ENCODE measurements at places on chromosomes 2 and 18.
A peak's percentile ranks its signal among the peaks of the same experiment; 100 is the strongest.

- DNase-seq = no peak
Measured at GRCh38 chr18:40864846-40865245, 1090.2 kb upstream of the PIK3C3 start.

DNA sequence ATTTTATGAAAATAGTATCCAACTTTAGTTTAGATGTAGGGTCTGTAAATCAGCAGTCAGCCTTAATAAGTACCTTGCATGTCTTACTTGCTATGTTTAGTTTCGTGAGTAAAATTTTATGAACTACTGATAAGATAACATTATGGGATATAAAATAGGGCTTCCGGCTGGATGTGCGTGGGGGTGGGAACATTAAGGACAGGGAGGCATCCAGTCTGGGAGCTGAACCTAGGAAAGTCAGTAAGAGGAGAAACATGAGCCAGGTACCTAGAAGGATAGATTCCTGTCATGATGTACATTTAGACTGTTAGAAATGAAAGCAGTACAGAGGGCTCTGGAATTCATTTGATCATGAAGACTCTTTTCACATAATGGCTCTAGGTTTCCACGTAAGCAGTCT is 12.7 kb upstream of the KCNJ13 start:
- DNase-seq = no peak

DNA sequence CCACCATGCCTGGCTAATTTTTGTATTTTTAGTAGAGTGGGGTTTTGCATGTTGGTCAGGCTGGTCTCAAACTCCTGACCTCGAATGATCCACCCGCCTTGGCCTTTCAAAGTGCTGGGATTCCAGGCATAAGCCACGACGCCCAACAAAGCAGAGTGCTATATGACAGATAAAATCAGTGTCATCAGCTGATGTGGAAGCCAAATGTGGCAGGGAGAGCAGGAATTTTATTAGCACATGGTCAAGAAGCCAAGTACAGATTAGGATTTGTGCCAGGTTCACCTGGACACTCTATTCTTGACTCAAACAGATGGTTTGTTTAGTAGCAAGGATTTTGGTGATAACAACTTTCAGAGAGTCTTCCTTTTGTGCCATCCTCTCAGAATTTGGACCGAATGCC is 62.7 kb downstream of the LCLAT1 start:
- no peak for DNase-seq

DNA sequence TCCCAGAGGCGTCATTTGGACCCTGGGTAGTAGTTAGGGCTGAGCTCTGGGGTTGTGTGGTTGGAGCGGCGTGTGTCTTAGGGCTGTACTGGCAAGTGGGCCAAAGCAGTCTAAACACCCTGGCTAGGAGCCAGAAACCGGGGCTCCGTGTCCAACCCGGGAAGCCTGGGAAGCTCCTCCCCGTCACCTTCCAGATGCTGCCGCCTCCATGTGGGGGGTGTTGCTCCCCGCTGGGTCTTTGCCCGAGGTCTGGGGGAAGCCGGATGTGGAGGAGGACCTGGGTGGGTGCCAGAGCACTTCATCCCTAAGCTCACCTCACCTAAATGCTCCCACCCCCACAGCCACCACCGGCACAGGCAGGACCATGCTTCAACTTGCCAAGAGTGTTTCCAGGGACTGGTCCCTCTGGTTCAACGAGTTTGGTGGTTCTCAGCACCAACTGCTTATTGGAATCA is 25.4 kb downstream of the TET3 start:
- no peak for DNase-seq

DNA sequence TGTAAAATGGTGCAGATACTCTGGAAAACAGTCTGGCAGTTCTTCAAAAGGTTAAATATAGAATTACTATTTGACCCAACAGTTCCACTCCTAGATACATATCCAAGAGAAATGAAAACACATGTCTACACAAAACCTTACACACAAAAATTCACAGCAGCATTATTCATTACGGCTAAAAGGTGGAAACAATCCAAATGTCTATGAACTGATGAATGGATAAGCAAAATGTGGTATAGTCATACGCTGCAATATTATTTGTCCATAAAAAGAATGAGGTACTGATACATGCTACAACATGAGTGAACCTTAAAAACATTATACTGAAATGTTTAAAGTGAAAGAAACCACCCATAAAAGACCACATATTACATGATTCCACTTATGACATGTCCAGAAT is 4.0 kb downstream of the CYP27C1 start:
- DNase-seq = no peak

DNA sequence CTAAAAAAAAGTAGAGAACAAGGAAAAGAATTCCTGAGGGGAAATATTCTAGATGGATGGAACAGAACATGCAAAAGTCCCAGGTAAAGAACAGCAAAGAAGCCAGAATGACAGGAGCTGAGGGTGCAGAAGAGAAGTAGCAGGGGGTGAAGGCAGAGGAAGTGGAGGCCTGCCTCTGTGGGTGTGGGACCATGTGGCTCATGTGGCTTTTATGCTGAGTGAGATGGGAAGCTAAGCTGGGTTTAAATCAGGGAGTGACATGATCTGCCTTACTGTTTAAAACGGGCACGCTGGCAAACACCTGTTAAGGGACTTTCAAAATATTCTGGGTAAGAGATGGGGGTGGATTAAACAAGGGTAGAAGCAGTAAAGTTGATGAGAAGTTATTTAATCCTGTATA is 40.0 kb downstream of the GKN2 start:
- peak; percentile 52 for DNase-seq

DNA sequence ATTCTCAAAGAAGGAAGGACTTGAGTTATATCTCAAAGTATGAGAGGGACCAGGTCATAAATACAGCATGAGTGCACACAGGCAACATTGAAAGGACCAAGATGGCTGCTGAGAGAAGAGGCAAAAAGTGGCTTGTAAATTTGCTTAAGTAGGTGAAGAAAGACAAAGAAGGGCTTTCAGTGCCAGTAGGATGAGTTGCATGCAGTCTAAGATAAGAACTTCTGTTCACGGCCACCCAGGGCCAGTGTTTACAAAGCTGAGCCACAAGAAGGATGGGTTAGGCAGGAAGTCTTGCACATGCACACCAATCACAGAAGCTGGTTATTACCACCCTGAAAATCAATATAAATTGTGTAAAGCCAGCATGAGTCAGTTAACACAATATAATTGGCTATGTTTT is 3.1 kb upstream of the ABCB11 start:
- DNase-seq = no peak

- no peak for DNase-seq
Measured at GRCh38 chr2:62611854-62612253, 93.7 kb upstream of the EHBP1 start.

GRCh38 chr2:12587729-12588522 is 128.8 kb upstream of the TRIB2 start:
- peak; percentile 18 for DNase-seq

GRCh38 chr2:157732596-157732995 is 103.9 kb upstream of the ACVR1C start:
- no peak for DNase-seq

DNA sequence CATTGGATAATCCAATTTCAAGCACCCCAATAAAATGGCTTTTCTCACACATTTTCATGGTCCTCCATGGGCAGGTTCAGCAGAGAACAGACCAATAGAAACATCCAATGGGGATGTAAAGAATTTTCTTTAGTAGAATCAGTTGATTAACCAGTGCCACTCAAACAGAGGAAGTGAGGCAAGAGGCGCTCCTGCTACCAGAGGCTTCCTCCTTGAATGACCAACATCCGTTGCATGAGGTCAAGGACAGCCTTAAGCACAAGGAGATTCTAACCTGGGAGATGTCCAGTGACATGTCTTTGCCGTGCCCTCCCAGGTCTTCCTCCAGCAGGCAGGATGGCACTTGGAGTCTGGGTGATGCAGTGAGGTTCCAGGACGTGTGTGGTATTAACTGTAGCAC is 146.6 kb downstream of the PIEZO2 start:
- no peak for DNase-seq

DNA sequence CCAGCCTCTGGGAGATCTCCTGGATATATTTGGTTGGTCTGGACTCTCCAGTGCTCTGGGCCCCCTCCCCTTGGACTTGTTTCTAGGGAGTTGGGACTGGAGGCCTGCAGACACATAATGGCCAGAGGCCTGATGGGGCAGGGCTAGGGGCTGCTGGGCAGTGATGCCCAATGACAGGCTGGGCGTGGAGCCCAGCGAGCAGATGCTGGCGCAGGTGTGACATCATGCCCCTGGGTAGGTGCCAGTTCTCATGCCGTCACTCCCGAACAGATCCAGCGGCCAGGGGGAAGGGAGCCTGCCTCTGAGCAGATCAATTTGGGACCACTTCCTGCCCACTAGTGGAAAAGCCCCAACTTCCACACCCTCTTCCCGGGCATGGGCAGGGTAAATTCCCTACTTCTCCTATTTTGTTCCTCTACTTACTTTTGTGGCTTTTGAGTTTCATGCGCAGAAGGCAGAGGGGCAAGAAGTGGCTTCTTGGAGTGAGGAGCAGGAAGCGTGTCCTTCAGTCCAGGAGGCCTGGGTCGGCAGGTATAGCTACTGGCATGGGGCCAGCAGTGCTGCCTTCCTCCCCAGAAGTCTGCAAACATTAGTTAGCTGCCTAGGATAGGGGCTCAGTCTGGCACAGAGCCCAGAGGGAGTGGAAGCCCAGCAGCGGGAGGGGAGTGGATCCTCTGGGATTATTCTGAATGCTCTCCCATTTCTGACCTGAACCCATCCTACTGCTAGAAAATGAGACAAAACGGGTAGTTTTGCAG is 6.1 kb downstream of the MPV17 start:
- DNase-seq = no peak
